ENCODE measurements at places on chromosomes 6 and 20.
A peak's percentile ranks its signal among the peaks of the same experiment; 100 is the strongest.

DNA sequence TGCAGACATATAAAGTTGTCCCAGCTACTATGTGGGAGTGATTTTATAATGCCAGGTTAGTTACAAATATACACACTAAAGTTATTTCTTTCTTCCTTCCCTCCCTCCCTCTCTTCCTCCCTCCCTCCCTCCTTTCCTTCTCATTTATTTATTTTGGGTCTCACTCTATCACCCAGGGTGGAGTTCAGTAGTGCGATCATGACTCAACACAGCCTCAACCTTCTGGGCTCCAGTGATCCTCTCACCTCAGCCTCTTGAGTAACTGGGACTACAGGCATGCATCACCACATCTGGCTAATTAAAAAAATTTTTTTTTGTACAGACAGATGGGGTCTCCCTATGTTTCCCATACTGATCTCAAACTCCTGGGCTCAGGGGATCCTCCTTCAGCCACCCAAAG lies 59.2 kb downstream of the PHF20 start:
- no peak for DNase-seq
- H3K4me3 ChIP-seq, result no peak overlapping the region
- H3K4me1 ChIP-seq, result peaks cover 6% of the 10 kb centered on the region
- H3K27me3 ChIP-seq, result no peaks in the 10 kb centered on the region

- peaks cover 12% of the 10 kb centered on the region for H3K27me3 ChIP-seq
- no peak overlapping the region for H3K27ac ChIP-seq
- DNase-seq, result no peak
These were observed 117.7 kb upstream of the PLCB4 start for GRCh38 chr20:8951164-8951563.

DNA sequence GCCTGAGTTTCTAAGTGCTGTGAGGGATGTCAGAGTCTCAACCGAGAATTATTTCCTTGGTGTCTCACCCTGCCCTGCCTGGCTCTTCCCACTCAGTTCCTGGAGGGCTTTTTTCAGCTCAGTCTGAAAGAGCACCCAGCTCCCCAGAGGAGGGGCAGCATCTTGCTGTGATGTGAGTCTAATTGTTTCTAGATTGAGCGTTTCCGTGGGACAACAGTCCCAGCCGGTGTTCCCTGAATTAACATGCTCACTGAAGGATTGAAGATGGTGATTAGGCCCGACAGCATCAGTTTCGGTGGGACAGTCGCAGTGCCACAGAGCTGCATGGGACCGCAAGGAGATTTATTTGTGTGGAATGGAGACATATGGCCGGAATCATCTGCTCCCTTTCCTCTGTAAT lies 587.6 kb downstream of the DHX35 start:
- DNase-seq, result no peak
- H3K27ac ChIP-seq, result no peak overlapping the region
- no peak overlapping the region for H3K4me3 ChIP-seq
- H3K36me3 ChIP-seq, result peaks cover 3% of the 10 kb centered on the region
- peaks cover 6% of the 10 kb centered on the region for H3K27me3 ChIP-seq
- H3K4me1 ChIP-seq, result peaks cover 5% of the 10 kb centered on the region

- no peak overlapping the region for H3K4me3 ChIP-seq
- H3K27me3 ChIP-seq, result no peaks in the 10 kb centered on the region
- H3K36me3 ChIP-seq, result no peaks in the 10 kb centered on the region
- H3K27ac ChIP-seq, result no peak overlapping the region
- H3K4me1 ChIP-seq, result no peaks in the 10 kb centered on the region
These were observed 1418.7 kb downstream of the GRIK2 start for GRCh38 chr6:102812242-102812641.

- H3K27me3 ChIP-seq, result no peaks in the 10 kb centered on the region
- no peak for DNase-seq
- H3K27ac ChIP-seq, result peak overlapping the region; percentile 32
- peaks cover 23% of the 10 kb centered on the region for H3K4me1 ChIP-seq
These were observed 25.8 kb upstream of the CCN6 start for GRCh38 chr6:112027942-112028674.

DNA sequence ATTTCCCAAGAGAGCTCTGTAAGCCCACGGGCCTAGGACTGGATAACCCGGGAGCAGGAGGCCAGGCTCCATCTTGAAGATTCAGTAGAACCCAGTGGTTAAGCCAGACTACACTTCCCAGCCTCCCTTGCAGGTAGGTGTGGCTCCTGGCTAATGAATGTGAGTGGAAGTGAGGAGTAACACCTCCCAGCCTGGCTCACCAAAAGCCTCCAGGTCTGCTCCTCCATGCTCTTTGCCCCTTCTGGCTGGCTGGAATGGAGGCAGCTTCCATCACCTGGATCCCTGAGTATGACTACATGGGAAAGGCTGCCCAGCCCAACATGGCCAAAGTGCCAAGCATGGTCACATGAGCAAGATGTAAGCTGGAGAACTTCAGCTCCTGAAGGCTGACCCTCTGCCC lies 9.7 kb downstream of the LRRN4 start:
- no peaks in the 10 kb centered on the region for H3K4me1 ChIP-seq
- DNase-seq, result no peak
- H3K4me3 ChIP-seq, result no peak overlapping the region
- peaks cover 19% of the 10 kb centered on the region for H3K36me3 ChIP-seq

GRCh38 chr20:61922411-61922810 lies 143.3 kb downstream of the TAF4 start:
- no peak for DNase-seq
- H3K36me3 ChIP-seq, result no peaks in the 10 kb centered on the region
- peaks cover 2% of the 10 kb centered on the region for H3K27me3 ChIP-seq
- H3K27ac ChIP-seq, result no peak overlapping the region

- no peak for DNase-seq
- H3K27ac ChIP-seq, result no peak overlapping the region
- H3K4me3 ChIP-seq, result no peak overlapping the region
- no peaks in the 10 kb centered on the region for H3K36me3 ChIP-seq
- peaks cover 41% of the 10 kb centered on the region for H3K27me3 ChIP-seq
These were observed 15.0 kb downstream of the GRM4 start for GRCh38 chr6:34130862-34131261.

GRCh38 chr6:110404607-110405006 lies 10.8 kb downstream of the DDO start:
- no peak for DNase-seq
- H3K4me3 ChIP-seq, result no peak overlapping the region

DNA sequence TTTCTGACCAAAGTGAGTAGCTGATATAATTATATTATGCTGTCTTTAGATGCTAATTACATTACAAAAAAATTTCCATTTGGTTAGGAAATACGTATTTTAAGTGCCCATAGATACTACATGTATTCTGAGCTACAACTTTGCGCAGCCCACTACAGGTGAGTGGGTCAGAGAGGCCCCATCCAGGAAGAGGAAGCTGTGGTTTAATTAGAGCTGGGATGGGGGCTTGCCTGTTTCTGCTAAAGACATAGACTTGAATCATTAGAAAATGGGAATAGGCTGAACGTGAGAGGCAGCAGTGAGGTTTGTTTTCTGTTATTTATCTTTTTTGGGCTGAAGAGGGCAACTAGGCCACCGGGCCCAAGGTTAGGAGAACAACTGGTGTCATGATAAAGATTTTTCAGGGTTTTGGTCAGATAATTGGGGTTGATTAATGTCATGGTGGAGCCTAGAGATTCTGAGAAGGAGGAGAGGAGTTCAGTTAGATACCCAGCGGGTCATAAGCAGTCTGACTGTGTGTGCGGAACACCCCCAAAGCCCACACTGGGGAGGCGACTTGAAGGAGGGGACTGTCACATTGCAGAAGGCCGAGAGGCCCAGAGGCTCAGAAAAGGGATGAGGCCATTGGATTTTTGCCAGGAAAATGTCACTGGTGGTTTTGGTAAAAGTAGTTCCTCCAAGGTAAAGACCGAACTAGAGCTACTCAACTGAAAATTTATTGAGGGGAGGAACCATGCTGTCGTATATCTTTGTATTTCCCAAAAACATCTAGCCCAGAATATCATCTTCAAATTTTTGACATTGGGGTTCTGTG lies 14.5 kb upstream of the IRF4 start:
- no peaks in the 10 kb centered on the region for H3K36me3 ChIP-seq
- H3K27ac ChIP-seq, result no peak overlapping the region
- no peak overlapping the region for H3K4me3 ChIP-seq
- no peaks in the 10 kb centered on the region for H3K4me1 ChIP-seq
- DNase-seq, result no peak

DNA sequence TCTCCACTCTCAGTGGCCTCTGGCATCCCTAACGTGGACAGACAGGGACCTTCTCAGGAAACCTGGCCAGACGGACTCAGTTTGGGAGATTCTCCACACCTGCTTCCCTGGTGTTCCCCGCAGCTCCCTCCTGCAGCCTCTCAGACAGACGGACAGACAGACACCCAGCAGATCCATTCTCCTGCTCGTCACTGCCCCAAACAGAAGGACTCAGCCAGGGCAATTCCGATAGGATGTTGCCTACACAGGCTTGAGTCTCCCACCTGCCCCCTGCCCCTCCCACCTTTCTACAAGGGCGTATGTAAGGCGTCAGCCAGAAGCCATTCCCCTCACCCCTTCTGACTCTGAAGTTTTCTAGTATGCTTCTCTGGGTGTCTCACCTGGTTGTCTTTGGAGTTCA lies 428 bp downstream of the CCM2L start:
- peaks cover 68% of the 10 kb centered on the region for H3K27me3 ChIP-seq
- no peaks in the 10 kb centered on the region for H3K4me1 ChIP-seq
- peak overlapping the region; percentile 40 for H3K27ac ChIP-seq

DNA sequence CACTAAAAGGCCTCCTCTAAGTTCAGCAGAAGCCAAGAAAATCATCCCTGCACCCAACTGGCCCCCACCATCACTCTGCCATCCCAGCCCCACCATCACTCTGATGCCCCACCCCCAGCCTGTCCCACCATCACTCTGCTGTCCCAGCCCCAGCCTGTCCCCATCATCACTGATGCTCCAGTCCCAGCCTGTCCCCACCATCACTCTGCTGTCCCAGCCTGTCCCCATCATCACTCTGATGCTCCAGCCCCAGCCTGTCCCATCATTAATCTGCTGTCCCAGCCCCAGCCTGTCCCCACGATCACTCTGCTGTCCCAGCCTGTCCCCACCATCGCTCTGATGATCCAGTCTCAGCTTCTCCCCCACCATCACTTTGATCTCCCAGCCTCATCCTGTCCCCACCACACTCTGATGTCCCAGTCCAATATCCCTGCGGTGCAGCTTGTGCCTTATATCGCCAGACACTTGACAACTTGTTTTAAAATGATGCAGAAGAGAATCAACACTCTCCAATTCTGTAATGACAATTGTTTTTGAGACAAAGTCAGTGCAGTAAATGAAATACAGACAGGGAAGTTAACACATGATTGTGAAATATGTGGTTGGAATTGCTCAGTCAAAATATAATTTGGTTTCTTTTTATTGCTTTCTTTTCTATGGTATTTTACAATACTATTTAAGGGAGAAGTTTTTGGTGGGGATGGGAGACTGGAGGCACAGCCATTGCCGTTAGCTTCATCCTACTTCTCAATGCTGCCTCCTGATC lies 100.8 kb downstream of the TNFAIP3 start:
- H3K4me3 ChIP-seq, result no peak overlapping the region
- no peaks in the 10 kb centered on the region for H3K36me3 ChIP-seq
- H3K27ac ChIP-seq, result no peak overlapping the region
- DNase-seq, result no peak

DNA sequence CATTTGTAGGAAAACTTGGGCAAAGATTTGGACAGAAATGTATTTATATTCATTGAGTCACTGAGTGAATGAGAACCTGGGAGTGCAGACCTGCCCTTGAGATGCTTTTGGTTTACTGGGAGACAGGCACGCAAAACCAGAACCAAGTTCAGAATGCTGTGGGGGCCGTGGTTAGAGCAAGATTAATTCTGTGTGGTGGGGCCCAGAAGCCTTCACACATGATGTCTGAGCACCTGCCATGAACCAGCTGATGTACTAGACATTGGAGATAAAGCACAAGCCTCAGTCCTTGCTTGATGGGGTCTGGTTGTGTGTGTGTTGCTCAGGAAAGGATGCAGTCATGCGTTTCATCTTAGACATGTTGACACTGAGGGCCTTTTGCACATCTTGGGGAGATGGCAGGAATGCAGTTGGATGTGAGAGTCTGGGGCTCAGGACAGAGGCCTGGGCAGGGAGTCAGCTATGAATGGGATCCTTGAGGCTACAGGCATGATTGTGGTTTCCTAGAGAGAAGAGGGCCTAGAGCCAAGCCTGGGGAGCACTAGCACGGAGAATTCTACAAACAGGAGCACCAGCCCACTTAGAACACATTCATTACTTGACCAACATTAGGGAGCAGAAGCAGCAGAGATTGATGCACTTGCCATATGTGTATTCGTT lies 114.3 kb upstream of the TMEM181 start:
- no peak overlapping the region for H3K4me3 ChIP-seq
- H3K27me3 ChIP-seq, result no peaks in the 10 kb centered on the region
- H3K4me1 ChIP-seq, result no peaks in the 10 kb centered on the region
- no peak for DNase-seq
- H3K27ac ChIP-seq, result no peak overlapping the region
- H3K36me3 ChIP-seq, result peaks cover 23% of the 10 kb centered on the region

GRCh38 chr6:13147376-13147775 lies 181.0 kb downstream of the TBC1D7 start:
- no peaks in the 10 kb centered on the region for H3K27me3 ChIP-seq
- no peak overlapping the region for H3K27ac ChIP-seq
- peaks cover 7% of the 10 kb centered on the region for H3K4me1 ChIP-seq
- H3K4me3 ChIP-seq, result no peak overlapping the region
- no peaks in the 10 kb centered on the region for H3K36me3 ChIP-seq

DNA sequence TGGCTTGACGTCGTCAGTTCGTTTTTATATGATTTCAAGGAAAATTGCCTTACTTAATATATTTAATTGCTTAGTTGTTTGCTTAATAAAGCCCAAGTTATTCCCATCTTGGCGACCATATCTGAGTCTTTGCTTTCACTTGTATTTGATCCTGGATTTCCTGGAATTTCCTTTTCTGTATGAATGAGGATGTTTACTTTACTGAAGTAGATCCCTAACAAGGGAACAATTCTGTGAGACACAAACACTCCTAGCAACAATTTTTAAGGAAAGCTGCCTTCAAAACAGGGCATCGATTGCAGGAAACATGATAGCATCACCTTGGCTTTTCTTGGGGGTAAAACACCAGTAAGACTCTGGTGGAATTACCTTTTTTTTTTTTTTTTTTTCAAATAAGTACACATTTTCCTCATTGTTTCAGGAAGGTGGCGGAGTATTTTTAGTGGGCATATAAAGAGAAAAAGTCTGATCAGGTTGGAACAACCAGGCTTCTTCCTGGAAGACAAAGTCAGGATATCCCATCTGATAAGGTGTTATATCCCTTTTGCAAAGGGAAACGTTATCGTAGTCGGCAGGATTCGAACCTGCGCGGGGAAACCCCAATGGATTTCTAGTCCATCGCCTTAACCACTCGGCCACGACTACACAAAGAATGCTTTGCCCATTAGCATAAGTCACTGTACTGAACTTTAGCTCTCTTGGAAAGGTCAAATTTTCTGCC lies 68.5 kb upstream of the ZNF184 start:
- no peak for DNase-seq
- peaks cover 13% of the 10 kb centered on the region for H3K4me1 ChIP-seq
- H3K27me3 ChIP-seq, result peaks cover 74% of the 10 kb centered on the region
- peak overlapping the region; percentile 40 for H3K4me3 ChIP-seq

- H3K27ac ChIP-seq, result no peak overlapping the region
- no peak overlapping the region for H3K4me3 ChIP-seq
- H3K27me3 ChIP-seq, result no peaks in the 10 kb centered on the region
- peaks cover 5% of the 10 kb centered on the region for H3K4me1 ChIP-seq
- DNase-seq, result no peak
These were observed 590.9 kb upstream of the NRSN1 start for GRCh38 chr6:23535101-23535500.

All from type B pancreatic cell (in vitro differentiated cells).